ENCODE measurements at places on chromosomes 3 and 15.

DNA sequence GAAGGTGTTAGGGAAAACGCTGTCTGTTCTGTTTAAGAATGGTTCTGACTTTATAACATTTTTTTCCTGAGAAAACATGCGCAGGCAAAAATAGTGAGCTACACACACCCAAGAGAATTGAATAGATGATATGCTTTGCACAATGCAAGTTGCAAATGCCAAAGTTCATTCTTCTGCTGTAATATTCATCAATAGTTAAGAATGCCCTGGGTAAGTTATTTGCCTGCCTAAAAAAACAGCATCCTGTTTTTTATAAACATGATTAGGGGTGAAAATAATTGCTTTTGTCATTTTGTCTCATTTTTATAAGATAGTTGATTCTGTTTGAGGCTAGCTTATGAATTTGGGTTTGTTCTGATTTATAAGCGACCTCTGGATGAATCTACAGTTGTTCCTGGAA, 99.4 kb downstream of the DTWD1 start:
- DNase-seq: no peak

DNA sequence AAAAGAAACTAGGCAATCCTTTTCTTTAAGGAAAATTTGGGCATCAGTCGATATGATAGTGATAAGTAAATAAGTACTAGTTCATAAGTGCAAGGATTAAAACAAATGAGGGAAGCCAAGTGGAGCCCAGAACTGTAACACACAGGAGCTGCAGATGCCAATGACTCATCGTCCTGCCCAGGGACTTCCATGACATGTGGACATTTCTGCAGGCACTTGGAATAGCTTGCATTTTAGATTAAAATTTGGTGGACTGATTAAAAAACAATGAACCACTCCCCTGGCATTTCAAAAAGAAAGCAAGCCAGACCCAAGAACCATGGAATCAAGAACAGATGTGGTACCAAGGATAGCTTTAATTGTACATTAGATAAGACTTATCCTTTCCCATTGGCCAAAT, 2.9 kb downstream of the SAMD7 start:
- DNase-seq: no peak

DNA sequence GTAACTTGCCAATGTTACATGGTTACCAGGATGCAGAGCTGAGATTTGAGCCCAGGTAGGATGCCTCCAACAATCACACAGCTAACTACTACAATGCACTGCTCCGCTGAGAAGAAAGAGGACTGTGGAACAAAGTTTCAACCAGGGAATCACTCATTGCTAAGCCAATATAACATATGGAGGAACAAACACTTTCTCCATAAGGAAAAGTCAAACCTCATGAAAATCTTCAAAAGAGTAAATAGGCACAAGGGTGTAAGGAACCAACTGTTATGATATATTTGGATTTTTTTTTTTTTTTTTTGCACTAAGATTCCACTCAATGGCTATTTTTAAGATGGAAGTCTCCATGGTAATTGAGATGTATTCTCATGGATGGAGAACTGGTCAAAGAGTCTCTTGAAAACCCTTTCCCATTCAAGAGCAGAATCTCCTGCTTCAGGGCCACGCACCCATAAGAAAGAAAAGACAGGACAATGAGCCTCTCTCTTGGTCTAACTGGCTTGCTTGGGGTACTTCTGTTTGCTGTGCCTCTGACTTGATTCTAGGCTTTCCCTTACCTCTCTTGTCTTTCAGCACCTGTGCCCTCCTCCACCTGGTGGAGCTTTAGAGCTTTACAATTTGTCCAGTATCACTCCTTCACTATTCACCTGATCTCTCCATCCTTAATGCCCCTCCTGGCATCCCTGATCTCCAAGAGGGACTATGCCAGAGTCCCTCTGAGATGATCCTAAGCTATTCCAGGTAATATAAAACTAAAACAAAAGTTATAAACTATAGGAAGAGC, 252.8 kb downstream of the NTRK3 start:
- DNase-seq: peak; percentile 9

GRCh38 chr3:120646771-120647432, 35.1 kb downstream of the HGD start:
- DNase-seq: no peak

DNA sequence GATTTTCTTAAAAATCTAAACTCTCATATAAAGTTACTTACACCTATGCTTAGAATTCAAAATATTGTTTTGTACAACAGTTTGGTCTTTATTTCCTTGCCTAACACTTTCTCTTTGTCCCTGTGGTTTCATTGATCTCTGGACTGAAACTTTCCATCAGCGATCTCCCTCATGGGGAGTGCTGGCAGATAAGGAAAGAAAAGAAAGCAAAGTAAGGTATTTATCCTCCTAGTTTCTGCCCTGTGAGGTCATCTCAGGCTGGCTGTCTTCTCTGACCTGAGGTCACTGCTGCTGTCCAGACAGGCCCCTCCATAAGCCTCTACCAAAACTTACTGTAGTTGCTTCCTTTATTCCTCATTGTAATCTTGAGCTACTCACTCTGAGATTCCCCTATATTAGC, 57.9 kb upstream of the EPHA6 start:
- DNase-seq: no peak

DNA sequence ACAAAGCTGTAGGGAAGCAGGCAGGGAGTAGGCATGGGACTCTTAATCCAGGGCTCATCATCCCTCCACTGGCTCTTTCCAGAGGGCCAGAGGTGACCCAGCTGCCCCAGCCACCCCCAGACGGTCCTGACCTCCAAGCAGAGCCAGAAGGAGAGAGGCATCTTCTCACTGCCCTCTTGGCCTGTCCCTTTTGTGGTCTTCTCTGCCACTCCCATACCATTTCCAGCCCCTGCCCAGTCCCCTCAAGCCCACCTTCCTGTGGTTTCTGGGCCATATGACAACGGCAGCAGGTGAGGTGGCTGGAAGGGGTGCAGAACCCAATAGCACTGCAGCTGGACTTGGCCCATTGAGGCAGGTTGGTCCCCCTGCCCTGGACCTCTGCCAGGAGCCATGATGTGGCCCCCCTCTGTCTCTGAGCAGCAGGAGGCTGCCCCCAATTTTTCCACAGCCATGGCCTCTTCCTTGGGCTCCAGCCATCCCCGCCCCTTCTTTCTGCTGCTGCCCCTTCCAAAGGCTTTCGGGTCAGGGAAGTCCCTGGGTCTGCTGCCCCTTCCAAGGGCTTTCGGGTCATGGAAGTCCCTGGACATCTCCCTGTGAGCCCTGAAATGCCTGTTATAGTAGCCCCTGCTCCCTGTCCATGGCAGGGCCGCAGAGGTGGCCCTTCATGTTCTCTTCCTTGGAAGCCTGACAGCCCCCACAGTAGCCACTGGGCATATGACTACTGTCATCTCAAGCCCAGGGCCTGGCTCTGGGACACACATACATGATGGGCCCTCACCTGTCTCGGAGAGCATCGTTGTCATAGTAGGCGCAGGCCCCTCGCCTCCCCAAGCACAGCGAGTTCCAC, 39.5 kb upstream of the RAB6B start:
- DNase-seq: no peak

- DNase-seq: no peak
Measured at GRCh38 chr3:45566196-45566595, 28.4 kb upstream of the LIMD1 start.

- no peak for DNase-seq
Measured at GRCh38 chr3:192958219-192958872, 40.7 kb upstream of the MB21D2 start.

DNA sequence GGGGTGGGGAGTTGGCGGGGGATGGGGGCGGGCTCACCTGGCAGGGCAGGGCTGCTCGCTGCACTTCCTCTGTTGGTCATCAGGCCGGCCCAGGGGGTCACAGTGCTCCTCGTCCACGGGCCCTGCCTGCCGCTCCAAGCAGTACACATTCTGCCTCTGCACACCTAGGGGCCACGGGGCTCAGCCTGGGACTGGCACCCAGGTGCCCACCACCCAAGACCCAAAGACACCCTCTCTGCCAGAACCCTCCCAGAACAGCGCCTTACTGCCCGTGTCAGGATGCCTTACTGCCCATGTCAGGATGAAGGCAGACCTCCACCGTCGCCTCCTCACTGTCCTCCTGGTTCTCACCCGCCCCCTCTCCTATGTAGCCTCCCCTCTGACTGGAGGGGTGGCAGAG, 43.2 kb downstream of the ADAMTS7 start:
- no peak for DNase-seq

DNA sequence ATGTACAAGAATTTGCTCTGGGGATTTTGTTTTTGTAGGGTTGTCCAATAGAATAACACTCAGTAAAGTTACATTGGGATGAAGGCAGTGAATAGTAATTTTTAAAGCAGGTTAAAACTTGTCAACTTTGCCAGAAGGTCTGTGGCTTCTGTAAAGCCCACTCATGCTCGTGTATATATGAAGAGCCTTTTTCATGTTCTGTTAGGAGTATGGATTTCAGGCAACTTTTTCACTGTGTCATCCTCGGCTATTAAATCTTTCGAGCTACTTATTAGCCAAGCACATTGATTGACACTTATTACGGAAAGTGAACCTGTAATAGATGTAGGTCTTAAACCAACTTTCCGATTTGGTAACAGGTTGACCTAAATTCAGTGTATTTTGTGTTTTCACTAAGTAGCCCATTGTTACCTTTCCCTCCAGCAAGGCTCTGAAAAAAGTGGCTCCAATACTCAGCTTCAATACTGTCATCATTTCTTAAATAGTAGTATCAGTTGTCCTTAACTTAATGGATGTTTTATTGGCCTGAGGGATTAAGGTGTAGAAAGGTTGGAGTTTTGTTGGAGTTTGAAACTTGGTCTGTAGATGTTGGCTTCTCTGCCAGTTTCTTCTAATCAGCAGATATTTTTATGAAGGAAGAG, 1.7 kb downstream of the PAK2 start:
- DNase-seq: no peak

- peak; percentile 39 for DNase-seq
Measured at GRCh38 chr3:69288161-69288895, 97.6 kb downstream of the FRMD4B start.

DNA sequence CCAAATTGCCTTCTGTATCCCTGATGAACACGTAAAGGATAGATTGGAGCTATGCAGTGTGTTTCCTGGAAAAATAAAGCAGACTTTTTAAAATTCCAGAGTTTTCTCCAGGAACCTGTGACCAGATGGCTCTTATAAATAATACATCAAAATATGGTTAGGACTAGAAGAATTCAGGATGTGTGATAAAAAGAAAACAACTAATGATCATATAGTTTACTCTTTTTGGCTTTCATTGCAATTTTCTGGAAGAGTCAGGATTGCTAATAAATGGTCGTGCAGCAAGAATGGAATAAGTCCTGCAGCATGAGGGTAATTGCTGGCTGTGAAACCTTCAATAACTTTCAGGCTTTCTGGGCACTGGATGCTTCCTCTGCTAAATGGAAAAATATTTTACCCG, 30.2 kb upstream of the DENND4A start:
- no peak for DNase-seq

DNA sequence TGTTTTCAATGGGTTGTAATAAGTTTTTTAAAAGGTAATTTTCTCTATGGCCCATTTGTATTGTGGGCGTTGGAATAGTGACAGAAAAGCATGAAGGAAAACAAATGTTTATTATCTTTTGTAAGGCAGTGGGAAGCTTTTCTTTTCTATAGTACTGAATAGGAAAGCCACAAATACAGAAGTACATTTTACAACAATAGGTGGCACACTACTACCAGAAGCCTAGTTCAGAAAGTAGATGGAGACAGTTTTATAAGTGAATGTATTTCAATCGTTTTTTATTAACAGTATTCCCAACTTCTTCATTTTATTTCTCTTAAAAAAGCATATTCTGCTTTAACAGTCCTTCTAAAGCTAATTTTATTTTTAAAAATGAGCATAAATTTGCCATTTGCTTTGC, 296.7 kb downstream of the PTPRG start:
- DNase-seq: peak; percentile 13

DNA sequence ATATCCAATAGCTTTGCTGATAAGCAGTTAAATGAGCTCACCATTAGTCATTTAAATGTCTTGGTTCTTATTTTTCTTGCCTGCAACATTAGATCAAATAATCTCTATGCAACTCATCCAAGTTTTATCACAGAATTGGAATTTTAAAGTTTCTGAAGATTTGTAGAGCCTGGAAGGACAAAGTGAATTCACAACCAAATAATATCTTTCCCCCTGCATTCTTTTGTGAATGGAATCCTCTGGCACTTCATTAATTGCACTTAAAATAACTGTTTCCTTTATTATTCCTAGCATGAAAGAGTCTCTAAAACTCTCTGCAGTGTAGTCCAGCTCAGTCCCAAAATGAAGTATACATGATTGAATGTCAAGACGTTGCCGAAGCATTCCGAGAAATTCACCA, 345.6 kb upstream of the TGFBR2 start:
- DNase-seq: no peak

DNA sequence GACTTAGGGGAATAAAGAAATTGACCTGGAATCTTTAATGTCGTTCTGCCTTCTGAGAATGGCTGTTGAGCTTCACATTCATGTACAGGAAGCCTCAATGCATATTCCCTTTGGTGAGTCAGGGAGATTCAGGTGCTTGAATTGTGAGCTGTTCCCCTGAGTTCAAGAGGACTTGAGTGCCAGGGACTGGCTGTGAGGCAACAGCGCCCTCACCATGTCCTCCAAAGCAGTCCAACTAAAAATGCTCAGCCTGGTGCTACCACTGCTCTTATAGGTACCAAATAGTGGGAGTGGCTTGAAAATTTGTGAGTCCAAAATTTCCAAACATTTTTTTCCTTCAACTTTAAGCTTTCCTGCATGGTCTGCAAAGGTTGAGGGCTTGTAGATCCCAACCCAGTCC, 54.1 kb downstream of the LEO1 start:
- no peak for DNase-seq

- no peak for DNase-seq
Measured at GRCh38 chr3:62922326-62922725, 47.1 kb upstream of the CADPS start.

DNA sequence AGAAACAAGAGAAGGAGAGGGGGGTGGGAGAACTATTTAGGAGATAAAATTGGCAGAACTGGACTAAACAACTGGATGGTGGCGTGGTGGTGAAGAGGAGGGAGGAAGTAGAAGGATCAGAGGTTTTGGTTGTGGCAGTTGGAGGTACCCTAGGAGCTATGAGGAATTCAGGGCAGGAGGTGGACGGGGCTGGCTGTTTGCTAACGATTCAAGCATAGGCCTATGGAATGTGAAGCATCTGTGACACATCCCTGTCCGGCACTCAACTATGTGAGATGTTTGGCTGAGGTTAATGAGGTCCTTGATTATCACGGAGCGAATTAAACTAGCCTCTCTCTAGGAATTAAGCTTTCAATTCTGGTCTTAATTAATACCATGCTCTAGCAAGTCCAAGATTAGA, 13.5 kb downstream of the TARS3 start:
- DNase-seq: no peak

GRCh38 chr3:120908030-120908794, at the start of gene STXBP5L:
TSS of gene STXBP5L (plus strand) at chr3:120908205. CDS start at chr3:120909579, 1,374 bp downstream.
- peak; percentile 62 for DNase-seq
